ENCODE measurements at places on chromosomes 12 and 14.

DNA sequence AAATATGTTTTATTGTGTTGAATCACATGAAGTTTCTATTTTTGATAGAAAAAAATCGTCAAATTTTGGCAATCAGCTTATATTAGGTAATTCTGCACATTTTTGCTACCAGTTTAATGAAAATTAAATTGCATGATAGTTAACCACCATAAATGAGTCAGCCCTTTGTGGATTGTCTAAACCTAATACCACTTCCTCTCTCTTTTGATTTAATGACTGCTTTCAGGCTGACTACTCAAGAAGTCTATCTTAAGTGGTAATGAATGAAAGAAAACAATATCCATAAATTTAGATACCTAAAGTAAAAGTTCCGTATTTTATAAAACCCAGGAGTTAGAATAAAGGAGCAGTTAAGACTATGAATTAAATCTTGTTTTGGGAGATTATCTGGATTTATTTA lies 450.5 kb downstream of the TMEM117 start:
- DNase-seq, result no peak

DNA sequence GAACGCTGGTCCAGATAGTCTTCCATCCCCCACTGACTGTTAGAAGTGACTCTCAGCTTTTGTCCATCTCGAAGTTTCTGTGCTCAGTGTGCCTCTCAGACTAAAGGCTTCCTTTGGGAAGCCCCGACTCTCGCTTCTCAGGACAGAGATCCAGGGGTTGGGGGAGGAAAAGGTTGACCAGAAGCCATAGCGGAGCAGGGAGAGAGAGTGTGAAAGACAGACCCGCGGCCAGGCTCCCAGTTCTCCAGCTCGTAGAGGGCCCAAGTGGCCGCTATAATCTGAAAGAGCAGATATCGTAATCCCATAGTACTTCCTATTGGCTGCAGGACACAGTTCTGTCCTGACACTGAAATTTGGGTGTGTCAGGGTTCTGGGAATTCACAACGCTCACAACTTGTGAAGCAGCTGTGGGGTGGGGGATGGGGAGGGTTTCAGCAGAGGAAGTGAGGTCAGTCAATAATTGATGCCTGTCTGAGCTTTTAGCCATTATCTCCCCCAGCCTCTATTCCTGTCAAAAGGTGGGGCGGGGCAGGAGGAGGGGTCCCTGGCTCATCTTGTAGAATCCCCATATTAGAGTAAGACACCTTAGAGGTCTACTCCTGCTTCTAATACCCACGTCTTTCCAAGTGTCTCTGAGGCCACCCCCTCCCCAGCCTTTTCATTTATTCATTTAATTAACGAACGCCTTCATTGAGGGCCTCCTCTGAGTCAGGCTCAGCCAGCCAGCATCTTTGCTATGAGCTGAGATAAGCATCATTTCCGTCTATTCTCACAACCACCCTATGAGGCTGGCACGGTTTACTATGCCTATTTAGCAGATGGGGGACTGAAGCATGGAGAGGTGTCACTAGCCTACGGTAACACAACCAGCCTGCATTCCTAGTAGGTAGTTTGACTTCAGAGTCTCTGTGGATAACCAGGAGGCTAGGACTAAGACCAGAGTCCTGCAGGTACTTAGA lies 1.6 kb upstream of the ACVRL1 start:
- peak; percentile 74 for DNase-seq

DNA sequence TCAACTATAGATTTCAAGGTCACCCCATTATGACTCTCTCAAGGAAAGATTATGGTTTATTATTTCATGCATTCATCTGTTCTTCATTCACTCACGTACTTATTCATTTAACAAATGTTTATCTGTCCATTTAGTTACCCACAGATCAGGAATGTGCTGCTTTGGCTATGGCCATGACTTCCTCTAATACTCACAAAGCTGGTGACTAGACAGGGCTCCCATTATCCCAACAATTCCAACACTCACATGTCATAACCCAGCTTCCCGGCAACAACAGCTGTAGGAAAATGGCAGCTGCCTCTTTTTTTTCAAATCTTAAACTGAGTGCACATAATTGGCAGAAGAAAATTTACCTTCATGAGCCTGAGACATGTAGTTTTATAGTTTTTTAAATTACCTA lies 190.8 kb upstream of the CCDC196 start:
- no peak for DNase-seq

- no peak for DNase-seq
Measured at GRCh38 chr12:62469704-62470103, 3.1 kb downstream of the MON2 start.

DNA sequence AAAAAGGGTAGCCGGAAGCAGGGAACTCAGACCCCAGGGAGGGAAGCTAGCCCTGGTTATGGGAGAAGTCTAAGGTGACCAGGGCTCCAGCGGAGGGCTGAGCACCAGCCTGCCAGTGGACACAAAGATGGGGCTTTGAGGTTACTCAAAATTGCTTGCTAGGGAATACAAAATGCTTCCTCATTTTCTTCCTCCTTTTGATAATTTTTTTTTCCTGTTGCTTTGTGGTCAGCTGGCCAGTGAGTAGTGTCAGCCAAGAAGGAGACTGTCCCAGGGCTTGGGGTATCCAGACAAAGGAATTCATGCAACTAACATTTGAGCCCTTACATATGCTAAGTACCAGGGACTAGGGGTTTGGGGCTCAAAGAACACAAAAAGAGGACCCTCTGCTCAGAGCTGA lies 206.2 kb downstream of the PPM1H start:
- no peak for DNase-seq

GRCh38 chr12:67758521-67758920 lies 110.0 kb downstream of the DYRK2 start:
- DNase-seq, result no peak

- no peak for DNase-seq
Measured at GRCh38 chr12:40215982-40216381, 8.8 kb upstream of the LRRK2 start.

DNA sequence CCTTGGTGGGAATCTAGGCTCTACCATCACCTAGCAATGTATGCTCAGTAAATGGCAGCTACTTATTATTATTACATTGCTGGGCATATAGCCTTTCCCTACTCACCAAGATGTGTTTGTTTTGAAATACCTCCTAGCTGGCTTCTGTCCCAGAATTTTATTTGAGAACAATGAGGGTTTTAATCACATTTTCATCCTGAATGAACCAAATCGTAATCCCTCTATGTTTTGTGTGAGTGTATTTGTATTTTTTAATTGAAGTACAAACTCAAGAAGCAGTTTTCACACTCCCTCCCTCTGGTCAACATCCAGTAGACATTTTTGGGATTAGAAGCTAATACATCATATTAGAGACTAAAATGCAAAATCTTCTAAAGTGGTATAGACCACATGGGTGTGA lies 7.6 kb downstream of the SLC7A8 start:
- no peak for DNase-seq

DNA sequence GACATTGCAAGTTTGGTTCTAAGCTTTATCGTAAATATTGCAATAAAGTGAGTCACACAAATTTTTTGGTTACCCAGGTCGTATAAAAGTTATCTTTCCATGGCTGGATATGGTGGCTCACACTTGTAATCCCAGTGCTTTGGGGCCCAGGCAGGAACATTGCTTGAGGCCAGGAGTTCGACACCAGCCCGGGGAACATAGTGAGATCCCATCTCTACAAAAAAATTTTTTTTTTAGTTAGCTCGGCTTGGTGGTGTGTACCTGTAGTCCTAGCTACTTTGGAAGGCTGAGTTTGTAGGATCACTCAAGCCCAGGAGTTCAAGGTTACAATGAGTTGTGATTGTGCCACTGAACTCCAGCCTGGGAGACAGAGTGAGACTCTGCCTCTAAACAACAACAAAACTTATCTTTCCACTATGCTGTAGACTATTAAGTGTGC lies 24.4 kb downstream of the PRORP start:
- no peak for DNase-seq

- DNase-seq, result peak; percentile 32
Measured at GRCh38 chr14:57871459-57872080, 5.7 kb upstream of the SLC35F4 start.

DNA sequence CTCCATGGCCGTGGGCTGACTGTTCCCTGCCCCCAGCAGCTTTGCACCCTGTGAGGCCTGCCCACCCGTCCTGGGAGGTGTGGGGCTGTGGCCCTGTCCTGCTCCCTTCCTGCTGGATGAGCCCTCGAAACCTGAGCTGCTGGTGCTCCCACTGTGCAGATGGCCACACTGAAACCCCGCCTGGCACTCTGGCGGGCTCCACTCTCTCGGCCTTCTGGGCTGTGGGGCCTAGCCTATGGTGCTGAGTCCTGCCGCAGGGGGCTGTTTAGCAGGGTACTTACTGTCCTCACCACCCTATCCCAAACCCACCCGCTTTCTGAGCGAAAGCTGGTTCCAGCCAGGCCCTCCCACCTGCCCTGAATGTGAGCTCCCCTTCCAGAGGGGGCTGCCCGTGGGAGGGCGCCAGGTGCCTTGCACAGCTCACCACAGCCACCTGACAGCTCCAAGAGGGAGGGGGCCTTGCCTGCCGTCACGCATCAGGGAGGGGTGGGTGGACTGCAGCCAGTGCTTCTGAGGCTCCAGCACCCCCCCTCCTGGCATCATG lies 7.3 kb downstream of the SLC25A47 start:
- no peak for DNase-seq

GRCh38 chr12:101256266-101256665 lies 23.6 kb upstream of the UTP20 start:
- DNase-seq, result no peak

- DNase-seq, result no peak
Measured at GRCh38 chr14:71115821-71116567, 208.7 kb downstream of the PCNX1 start.

Data from ELF-1 (cell line).